Stimulated activated CD4-positive, alpha-beta T cell treated with anti-CD3 and anti-CD28 coated beads, Interleukin-12 subunit alpha, Interleukin-12 subunit beta, amount 100 ng/mL, for 4 hours (primary cell): ENCODE measurements at places on chromosomes 16 and 17.
A peak's percentile ranks its signal among the peaks of the same experiment; 100 is the strongest.

DNA sequence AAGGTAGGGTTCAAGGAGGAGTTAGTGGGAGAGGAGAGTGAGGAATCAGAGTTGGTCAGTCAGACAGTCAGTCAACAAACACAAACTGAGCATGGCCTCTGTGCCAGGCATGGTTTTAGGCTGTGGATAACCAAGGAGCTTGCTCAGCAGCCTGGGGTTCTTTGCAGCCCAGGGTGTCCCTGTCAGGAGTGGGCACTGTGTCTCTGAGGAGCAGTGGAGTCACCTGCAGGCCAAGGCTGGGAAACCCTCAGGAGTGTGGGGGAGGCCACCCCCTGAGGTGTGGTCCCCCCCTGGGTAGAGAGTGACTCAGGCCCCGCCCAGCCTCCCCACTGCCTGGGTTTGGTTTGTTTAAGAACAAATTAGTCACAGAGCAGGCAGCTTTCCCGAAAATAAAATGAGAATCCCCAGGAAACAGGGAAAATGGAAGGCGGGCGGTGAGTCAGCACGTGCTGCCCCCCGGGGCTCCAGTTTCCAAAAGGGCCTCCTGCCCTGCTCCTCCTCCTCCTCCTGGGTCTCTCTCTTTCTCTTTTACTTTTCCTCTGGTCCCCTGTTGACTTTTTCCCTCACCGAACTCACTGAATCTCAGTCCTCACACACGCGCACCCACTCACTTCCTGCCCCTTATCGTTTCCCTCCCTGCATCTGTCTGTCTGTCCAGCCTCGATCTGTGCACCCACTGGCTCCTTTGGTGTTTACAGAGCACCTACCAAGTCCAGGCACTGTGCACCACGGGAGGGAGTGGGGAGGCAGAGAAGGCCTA is 44.3 kb downstream of the SOCS3 start:
- peak; percentile 68 for DNase-seq

- no peak for DNase-seq
Observed at GRCh38 chr17:44776628-44777393, 18.0 kb downstream of the ADAM11 start.

GRCh38 chr16:50021544-50021943 is 3.5 kb upstream of the CNEP1R1 start:
- no peak for DNase-seq

DNA sequence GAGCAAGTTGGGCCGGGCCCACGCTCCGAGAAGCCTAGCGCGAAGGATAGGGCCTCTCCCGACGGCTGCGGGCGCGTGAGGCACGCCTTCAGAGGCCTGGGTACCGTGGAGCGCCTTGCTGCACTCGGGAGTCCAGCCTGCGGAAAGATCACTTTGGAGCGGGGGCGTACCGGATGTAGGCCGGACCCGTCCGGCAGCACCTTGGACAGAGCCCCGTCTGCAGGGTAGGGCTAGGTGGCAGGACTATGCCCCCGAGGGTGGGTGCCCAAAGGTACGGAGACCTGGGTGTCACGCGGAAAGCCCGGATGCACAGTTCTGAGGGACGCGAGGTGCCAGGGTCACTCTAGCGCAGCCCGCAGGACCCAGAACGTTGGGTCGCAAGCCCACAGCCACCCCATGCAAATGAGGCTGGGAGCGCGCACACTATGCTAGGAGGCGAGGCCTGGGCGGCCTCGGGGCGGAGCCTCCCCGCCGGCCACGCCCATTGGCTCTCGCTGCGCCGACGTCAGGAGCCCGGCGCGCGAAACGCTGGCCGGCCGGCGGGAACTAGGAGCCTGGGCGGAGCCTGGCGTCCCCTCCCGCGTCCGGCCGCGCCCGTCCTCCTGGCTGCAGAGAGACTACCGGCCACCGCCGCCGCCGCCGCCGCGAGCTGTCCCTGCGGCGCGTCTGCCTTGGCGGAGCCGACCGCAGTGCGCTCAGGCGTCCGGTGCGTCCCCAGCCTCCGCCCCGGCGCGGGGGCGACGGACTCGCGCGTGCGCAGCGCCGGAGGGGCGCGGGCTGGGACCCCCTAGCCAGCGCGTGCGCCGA is at the start of gene PAQR4:
Gene PAQR4 (plus strand): TSS at position 611 of the 807 bp plus-strand sequence. CDS start 327 bp downstream, outside the sequence.
- peak; percentile 75 for DNase-seq

DNA sequence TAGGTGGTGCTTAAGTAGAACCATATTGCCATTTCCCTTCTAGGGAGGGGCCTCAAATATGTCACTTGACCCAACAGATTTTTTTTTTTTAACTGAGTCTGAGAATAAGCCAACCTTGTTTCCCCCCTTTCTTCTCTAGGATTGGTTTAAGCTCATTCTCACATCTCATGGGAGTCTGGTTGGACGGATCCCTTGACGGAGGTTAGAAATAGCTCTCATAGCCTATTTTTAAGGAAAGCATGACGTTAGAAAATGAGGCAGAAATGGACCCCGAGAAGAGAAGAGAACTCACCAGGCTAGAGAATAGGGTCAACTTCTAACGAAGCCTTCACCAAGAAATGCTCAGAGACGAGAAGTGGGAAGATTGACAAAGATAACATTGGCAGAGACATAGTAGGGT is 95.1 kb upstream of the ZFHX3 start:
- no peak for DNase-seq

DNA sequence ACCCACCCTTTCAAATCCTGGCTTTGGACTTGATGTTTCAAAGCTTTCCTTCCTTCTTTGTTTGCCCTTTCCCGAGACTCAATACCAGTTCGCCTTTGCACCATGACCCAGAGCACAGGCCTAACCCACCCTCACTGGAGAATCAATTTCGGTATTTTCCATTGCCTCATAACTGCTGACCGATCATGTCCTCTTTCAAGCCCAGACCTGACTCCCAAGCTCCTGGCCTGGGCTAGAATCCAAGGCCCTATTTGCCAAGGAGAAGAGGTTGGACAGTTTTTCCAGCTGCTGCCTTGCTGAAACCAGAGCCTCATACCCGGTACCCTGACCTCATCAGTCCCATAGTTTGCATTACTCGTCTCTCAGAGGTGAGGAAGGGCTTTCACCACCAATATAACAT is 35.3 kb upstream of the HELZ start:
- DNase-seq = no peak

DNA sequence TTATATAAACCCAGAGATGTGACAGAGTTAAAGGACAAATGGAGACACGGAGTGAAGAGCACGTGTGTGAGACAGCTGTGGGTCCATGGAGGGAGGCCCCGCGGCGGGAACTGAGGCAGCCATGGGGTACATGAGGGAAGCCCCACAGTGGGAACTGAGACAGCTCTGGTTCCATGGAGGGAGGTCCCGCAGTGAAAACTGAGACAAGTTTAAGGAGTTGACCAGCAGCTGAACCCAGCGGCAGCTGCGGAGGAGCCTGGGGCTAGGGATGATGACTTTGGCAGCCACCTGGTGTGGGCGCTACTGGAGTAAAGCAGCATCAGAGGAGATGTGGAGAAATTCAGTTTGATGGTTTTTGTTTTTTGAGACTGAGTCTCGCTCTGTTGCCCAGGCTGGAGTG is 185.1 kb downstream of the RPTOR start:
- DNase-seq = no peak

- no peak for DNase-seq
Observed at GRCh38 chr16:67036323-67036741, 7.4 kb downstream of the CBFB start.

GRCh38 chr17:17684906-17685774 is 3.9 kb downstream of the RAI1 start:
- DNase-seq = no peak

- DNase-seq = no peak
Observed at GRCh38 chr16:81715358-81716196, 63.5 kb upstream of the PLCG2 start.

- DNase-seq = no peak
Observed at GRCh38 chr17:17416007-17416399, 60.8 kb upstream of the MED9 start.

GRCh38 chr17:49779156-49779738 is 9.2 kb upstream of the KAT7 start:
- no peak for DNase-seq

DNA sequence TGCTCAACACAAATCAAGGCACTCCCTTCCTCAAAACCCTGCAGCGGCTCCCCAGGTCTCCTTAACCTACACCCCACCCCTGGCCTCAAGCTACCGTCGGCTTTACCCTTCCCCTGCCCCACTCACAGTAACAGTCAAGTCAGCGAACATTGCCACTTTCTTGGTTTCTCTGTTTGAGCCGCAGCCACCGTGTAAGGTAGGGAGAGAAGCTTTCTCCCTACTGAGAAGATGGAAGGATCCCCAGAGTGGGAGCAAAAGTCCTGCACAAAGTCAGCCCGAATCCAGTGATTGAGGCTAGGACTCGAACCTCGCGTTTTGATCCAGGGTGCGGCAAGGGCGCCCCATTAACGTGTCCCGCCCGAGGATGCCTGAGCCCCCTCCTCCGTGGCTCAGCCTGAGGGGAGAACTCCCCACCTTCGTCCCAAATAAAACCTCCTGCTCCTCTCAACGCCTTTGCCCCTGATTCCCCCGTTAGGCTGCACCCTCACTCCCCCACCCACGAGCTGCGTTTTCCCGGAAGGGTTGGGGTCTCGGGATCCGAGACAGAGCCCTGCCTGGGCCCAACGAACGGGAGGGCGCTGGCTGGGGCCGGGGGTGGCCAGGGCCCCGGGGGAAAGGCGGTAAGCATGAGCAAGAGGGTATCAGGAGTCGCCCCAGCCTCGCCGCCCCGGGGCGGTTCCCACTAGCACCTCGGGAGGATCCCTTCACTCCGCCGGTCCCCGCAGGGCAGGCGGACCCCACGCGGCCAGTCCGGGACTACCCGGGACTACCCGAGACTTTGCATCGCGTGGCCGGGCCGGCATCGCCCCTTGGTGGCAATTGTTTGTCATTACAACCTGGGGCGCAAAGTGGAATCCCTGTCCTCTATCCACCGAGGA is 9.9 kb upstream of the NAGS start:
- peak; percentile 64 for DNase-seq

DNA sequence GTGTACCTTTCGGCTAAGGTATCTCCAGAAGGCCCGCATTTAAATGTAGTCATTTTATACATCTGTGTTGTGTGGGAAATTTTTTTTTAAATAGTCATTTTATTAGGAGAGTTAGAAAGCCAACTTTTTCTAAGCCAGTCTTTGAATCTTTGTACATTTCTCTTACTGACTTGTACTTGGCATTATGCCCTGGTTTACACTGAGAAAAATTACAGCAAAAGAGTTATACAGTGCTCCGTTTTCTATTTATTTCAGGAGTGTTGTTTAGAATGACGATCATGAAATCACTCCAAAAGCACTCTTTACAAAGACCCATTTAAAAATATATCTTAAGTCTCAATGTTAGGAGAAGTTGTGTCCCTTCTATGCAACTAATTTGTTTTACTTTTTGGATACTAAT is 91.8 kb downstream of the CYB561 start:
- DNase-seq = no peak

GRCh38 chr16:12063004-12063395 is 86.5 kb downstream of the SNX29 start:
- DNase-seq = no peak

GRCh38 chr16:30996985-30997724 is 12.1 kb downstream of the HSD3B7 start:
- peak; percentile 88 for DNase-seq

DNA sequence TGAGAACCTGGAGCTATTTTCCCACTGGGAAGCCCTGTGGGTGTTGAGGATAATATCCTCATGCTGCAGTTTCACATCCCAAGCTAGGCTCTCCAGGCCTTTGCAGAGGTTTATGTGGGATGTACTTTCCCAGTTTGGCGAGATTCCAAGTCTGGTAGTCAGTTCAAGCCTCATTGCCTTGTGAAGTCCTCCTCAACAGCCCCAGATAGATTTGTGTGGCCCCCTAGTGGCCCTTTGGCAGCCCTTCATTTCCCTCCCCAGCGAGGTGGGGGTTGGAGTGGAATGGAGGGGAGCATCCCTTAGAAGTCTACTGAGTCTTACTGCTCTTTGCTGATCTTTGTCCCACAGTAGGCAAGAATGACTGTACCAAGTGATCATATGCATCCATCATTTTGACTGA is 137.9 kb downstream of the CDH11 start:
- DNase-seq = no peak

GRCh38 chr17:80381416-80381923 is 33.5 kb upstream of the ENDOV start:
- no peak for DNase-seq

- DNase-seq = no peak
Observed at GRCh38 chr16:9644258-9644657, 538.0 kb downstream of the GRIN2A start.

GRCh38 chr16:15765880-15766279 is 90.9 kb downstream of the MYH11 start:
- no peak for DNase-seq

- DNase-seq = no peak
Observed at GRCh38 chr17:17545984-17546383, 45.5 kb downstream of the PEMT start.

GRCh38 chr16:11557801-11558200 is 28.9 kb downstream of the LITAF start:
- no peak for DNase-seq

- DNase-seq = no peak
Observed at GRCh38 chr16:20844054-20844453, 37.7 kb downstream of the REXO5 start.

DNA sequence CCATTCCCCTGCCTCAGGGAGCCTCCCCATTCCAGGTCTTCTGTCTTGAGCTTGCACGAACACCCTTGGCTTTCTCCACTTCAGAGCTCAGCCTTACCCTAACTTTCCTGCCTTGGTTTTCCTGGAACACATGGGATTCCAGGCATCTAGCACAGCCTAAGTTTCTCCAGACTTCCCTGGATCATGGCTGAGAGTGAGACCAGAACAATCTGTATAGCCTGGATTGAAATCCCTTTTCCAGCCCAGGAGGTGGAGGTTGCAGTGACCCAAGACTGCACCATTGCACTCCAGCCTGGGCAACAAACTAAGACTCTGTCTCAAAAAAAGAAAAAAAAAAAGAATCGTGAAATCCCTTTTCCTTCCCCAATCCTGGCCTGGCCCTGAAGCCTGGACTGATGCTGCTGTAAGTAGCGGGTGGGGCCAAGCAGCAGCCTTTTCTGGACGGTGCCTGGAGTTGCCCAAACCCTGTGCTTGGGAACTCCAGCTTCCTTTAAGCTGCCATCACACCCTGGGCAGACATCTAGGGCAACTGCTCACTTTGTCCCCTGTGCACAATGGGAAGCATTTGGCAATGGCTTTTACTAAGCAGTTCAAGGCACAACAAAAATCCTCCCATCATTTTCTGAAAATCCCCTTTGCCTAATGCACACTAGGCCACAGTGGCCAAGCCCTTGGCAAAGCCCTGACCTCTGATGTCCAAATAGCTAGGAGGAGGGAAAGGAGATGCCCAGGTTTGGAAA is 12.0 kb upstream of the SLC16A5 start:
- no peak for DNase-seq

DNA sequence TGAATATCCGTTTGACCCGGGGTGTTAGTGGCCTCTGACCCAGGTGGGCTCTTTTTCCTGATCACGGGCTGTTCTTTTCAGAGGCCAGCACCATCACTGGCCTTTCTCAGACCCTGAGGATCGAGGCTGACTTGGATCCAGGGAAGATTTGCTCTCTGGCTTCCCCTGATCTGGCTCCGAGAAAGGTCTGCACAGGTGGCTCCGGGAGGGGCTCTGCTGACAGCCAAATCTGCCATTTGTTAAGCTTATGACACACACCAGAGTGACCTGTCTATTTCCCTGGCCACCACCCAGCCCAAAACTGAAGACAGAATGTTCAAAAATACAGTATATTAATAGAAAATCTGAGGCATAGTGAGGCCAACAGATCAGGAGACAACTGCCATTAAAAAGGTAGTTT is 221.8 kb upstream of the TNRC6C start:
- DNase-seq = no peak

GRCh38 chr16:49749816-49750215 is 106.1 kb downstream of the ZNF423 start:
- no peak for DNase-seq

GRCh38 chr16:12406926-12407690 is 396.6 kb downstream of the CPPED1 start:
- DNase-seq = no peak

GRCh38 chr16:56795011-56795410 is 65.1 kb downstream of the NUP93 start:
- no peak for DNase-seq
